Colonic mucosa (tissue), 4 donors: ENCODE measurements at places on chromosomes 2 and 18. TPM values are rescaled to one million over a fixed set of nuclear protein-coding genes. Genes with fewer than 3 reads are reported as not detected.
A peak's percentile ranks its signal among the peaks of the same experiment; 100 is the strongest.

Gene REG3G
- not detected for total RNA-seq

DNA sequence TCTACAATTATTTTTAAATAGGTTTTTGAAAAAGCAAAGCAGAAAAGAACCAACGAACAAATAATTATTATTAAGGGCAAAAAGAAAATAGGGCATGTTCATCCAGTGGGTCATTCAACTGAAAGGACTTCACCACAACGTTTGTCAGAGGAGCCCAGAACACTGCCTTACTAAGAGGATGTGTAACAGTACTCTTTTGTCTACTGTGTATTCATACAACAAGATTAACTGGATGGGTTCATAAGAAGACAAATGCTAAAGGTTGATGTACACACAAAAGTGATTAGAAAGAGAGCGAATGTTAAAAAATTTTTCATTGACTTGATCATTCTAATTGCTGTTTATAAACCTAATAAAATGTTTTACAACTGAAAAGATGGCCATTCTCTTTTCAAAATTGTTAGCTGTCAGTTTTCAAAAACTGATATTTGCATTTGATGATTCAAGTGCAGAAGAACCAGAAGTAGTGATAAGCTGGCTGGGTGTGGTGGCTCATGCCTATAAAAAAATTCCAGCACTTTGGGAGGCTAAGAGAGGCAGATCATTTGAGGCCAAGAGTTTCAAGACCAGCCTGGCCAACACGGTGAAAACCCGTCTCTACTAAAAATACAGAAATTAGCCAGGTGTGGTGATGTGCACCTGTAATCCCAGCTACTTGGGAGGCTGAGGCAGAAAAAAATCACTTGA lies 33.1 kb downstream of the MGAT4A start:
- peak; percentile 49 for DNase-seq
- no peaks in the 10 kb centered on the region for H3K27me3 ChIP-seq
- no peaks in the 10 kb centered on the region for H3K36me3 ChIP-seq
- H3K4me3 ChIP-seq: no peak overlapping the region

GRCh38 chr2:34474646-34475045 lies 875.5 kb upstream of the FAM98A start:
- no peaks in the 10 kb centered on the region for H3K4me1 ChIP-seq
- no peaks in the 10 kb centered on the region for H3K27me3 ChIP-seq
- no peak overlapping the region for H3K4me3 ChIP-seq

DNA sequence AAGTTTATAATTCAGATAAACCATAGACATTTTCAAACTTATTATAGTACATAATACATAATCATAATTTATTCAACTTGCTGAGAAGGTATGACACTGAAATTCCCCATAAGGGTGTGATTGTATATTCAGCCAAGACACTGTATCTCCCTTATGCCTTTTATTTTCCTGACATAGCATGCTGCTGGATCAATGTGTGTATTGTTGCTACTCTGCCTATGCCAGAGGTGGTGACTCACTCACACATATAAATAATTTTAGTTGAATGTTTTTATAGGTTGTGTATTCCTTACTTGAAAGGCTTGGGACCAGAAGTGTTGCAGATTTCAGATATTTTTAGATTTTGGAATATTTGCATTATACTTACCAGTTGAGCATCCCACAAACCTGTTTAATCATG lies 86.8 kb downstream of the VRK2 start:
- H3K36me3 ChIP-seq: no peaks in the 10 kb centered on the region
- H3K4me3 ChIP-seq: no peak overlapping the region
- no peak overlapping the region for H3K27ac ChIP-seq
- no peaks in the 10 kb centered on the region for H3K4me1 ChIP-seq
- no peak for DNase-seq

GRCh38 chr2:235812185-235812665 lies 318.4 kb downstream of the AGAP1 start:
- H3K27ac ChIP-seq: no peak overlapping the region
- no peak for DNase-seq
- no peak overlapping the region for H3K4me3 ChIP-seq
- no peaks in the 10 kb centered on the region for H3K36me3 ChIP-seq
- H3K4me1 ChIP-seq: no peaks in the 10 kb centered on the region

DNA sequence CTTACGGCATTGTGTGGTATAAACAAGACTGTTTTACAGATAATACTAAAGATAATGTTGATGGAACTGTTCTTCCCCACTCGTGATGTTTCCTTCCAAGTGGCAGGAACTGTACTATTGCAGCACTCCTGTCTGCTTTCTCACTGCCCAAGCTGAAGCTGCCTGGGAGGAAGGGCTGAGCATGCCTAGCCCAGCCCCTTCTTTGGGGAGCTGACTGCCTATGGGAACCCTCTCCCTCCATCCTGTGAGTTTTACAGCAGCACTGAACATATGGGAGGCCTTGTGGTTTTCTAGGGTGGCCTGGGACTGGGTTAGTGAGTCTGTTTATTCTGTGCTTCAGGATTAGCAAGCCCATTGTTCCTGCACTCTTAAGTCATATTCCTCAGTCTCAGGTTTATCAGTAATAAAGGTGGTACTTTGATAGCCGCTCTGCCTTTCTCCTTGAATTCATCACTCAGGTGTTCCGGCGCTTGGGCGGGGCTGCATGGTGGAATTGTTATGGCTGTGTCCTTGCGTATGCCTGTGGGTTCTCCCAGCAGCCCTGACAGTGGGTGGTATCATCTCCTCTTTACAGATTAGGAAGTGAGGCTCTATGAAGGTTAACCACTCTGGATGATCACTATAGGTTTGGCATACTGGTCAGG lies 379.7 kb downstream of the PTPRM start:
- peak; percentile 44 for DNase-seq
- H3K36me3 ChIP-seq: no peaks in the 10 kb centered on the region
- peak overlapping the region; percentile 66 for H3K27ac ChIP-seq

GRCh38 chr18:24234330-24234729 lies 95.5 kb downstream of the CABYR start:
- no peaks in the 10 kb centered on the region for H3K27me3 ChIP-seq
- H3K4me1 ChIP-seq: no peaks in the 10 kb centered on the region
- H3K27ac ChIP-seq: no peak overlapping the region
- no peak overlapping the region for H3K4me3 ChIP-seq
- DNase-seq: no peak

Gene CXCR4
- total RNA-seq: 10.5 TPM

- no peak for DNase-seq
- no peaks in the 10 kb centered on the region for H3K36me3 ChIP-seq
- no peak overlapping the region for H3K27ac ChIP-seq
- H3K4me1 ChIP-seq: no peaks in the 10 kb centered on the region
Measured at GRCh38 chr2:45278365-45279078, 269.3 kb upstream of the SIX2 start.

GRCh38 chr2:129757915-129758783 lies 221.3 kb upstream of the RAB6C start:
- H3K36me3 ChIP-seq: no peaks in the 10 kb centered on the region
- no peaks in the 10 kb centered on the region for H3K4me1 ChIP-seq
- no peak for DNase-seq
- H3K27me3 ChIP-seq: no peaks in the 10 kb centered on the region

Gene LOXHD1
- total RNA-seq: not detected

DNA sequence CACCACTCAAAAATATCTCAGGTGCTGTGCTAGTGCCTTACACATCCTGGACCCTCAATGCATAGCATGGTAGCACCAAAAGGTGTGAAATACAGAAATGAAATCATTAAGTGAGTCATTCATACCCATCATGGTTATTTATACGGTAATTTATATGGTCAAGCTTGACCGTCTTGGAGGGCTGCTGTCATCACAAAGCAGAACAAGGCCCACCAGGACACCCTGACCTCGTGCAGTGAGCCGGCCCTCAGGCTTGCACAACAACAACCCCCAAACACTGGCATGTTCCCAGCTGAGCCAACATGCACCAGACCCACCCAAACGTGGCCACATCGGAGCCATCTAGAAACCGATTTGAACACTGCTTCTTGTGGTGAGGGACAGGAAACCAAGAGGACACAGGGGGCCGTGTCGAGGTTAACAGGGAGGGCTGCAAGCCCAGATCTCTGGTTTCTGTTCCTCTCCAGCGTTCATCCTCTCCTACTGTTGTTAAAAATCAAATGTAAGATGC lies 378.5 kb upstream of the ID2 start:
- H3K27me3 ChIP-seq: no peaks in the 10 kb centered on the region
- DNase-seq: peak; percentile 54
- no peak overlapping the region for H3K4me3 ChIP-seq
- no peaks in the 10 kb centered on the region for H3K36me3 ChIP-seq
- H3K4me1 ChIP-seq: no peaks in the 10 kb centered on the region

DNA sequence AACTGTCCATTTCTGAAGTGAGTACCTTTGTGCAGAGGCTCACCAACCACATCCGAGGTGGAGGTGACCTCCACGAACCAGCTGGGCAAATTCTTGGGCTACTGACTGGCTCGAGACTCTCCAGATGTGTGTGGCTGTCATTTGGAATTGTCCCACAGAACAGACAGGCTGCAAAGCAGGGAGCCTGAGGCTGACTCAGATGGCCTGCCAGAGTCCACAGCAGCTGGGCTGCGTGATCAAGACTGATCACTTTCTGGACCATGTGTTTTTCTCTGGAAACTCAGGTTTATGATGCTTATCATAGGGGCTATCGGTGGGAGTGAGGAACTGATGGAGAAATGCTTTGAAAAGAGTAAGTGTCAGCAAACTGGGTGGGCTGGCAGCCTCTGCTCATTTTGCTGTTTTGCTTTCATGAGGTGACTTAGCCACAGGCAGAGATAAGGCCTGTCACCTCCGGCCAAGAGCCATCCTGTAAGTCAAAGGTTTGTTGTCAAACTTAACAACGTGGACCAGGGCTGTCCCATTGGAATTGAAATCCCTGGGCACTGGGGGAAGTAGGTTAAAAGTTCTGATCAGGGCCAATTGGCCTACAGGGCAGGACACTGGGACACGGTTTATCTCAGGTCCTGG lies 120.4 kb downstream of the LIPG start:
- H3K27ac ChIP-seq: no peak overlapping the region
- no peaks in the 10 kb centered on the region for H3K4me1 ChIP-seq
- no peaks in the 10 kb centered on the region for H3K36me3 ChIP-seq

DNA sequence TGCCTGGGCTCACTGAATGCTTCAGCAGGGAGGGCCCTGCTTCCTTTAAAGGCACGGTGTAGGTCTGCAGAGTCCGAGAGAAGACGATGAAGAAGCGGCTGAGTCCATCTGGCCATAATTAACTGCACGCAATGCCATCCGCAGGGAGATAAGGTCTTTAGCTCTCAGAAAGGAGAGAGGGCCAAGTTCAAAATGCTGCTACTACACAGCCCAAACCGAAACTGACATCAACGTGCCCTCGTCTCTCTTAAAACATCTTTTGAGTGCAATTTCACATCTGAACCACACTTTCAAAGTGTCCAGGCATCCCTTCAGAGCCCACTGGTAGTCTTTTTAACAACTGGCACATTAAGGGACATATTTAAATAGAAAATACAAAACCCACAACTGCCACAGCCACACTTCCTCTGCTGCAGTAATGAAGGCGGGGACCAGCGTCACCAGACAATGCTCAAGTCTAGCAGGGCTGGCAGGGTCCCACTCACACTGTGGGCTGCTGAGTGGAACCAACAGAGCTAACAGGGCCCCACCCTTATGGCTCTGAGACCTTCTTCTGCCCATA lies 35.8 kb downstream of the ST3GAL5 start:
- H3K36me3 ChIP-seq: no peaks in the 10 kb centered on the region
- DNase-seq: no peak
- H3K4me1 ChIP-seq: no peaks in the 10 kb centered on the region

GRCh38 chr2:190221429-190221828 lies 98.2 kb downstream of the HIBCH start:
- no peak overlapping the region for H3K4me3 ChIP-seq
- peaks cover 3% of the 10 kb centered on the region for H3K4me1 ChIP-seq
- peak; percentile 93 for DNase-seq
- no peaks in the 10 kb centered on the region for H3K36me3 ChIP-seq
- H3K27ac ChIP-seq: peak overlapping the region; percentile 60
- H3K27me3 ChIP-seq: no peaks in the 10 kb centered on the region

DNA sequence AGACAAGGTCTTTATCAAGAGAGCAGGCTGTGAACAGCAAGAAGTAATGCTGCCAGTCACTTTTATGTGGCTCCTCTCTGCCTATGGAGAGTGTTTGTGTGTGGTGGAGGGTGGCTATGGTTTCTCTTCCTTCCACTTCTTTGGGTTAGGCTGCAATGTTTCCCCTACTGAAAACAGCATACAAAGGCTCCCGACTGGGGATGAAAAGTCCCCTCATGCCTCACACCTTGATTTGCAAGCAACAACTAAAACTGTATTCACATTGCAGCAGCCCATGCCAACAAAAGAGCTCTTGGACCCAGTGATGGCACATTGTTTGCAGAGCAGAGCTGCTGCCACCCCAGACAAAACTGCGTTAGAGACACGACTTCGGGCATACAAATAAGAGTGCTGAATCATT lies 301.6 kb downstream of the SLC8A1 start:
- H3K27ac ChIP-seq: no peak overlapping the region
- no peaks in the 10 kb centered on the region for H3K36me3 ChIP-seq
- H3K4me3 ChIP-seq: no peak overlapping the region

GRCh38 chr2:55995211-55995610 lies 71.6 kb upstream of the EFEMP1 start:
- H3K27me3 ChIP-seq: no peaks in the 10 kb centered on the region
- H3K4me3 ChIP-seq: no peak overlapping the region
- no peaks in the 10 kb centered on the region for H3K4me1 ChIP-seq

DNA sequence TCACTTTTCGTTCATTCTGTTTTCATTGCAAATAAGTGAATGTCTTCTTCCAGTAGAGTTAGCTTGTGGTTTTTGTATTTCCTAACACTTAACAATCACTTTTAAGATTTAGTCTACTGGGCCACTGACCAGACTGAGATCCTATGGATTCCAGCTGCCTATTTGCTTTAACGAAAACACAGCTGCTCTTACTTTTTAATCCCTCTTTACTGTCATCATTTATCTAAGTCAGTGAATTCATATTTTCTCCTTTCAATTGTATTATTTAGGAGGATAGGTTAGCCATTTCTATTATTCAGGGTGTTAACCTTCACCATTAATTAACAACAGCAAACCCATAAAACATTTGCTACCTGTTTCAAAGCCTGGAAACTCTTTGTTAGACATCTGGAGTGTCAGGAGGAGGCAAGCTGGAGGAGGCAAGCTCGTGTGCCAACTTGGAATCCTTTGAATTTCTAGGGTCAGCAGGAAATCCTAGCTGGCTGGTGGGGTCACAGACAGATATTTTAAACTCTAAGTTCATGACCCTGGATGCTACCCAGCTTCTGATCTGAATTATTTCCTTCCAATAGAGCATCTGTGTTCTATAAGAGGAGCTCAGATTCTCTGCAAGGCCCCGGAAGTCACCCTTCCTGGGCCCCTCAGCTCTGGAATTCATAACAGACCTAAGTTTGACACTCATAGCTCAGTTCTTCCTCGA lies 385.3 kb downstream of the RBM43 start:
- no peaks in the 10 kb centered on the region for H3K4me1 ChIP-seq
- no peak overlapping the region for H3K4me3 ChIP-seq
- no peaks in the 10 kb centered on the region for H3K27me3 ChIP-seq
- H3K36me3 ChIP-seq: no peaks in the 10 kb centered on the region
- H3K27ac ChIP-seq: no peak overlapping the region

GRCh38 chr2:172993931-172994717 lies 81.5 kb upstream of the MAP3K20 start:
- H3K27ac ChIP-seq: no peak overlapping the region
- no peak overlapping the region for H3K4me3 ChIP-seq
- no peaks in the 10 kb centered on the region for H3K4me1 ChIP-seq
- no peaks in the 10 kb centered on the region for H3K27me3 ChIP-seq
- H3K36me3 ChIP-seq: no peaks in the 10 kb centered on the region

Gene NGEF
- total RNA-seq: 34.0 TPM
